ENCODE measurements at places on chromosomes 13 and 19.

DNA sequence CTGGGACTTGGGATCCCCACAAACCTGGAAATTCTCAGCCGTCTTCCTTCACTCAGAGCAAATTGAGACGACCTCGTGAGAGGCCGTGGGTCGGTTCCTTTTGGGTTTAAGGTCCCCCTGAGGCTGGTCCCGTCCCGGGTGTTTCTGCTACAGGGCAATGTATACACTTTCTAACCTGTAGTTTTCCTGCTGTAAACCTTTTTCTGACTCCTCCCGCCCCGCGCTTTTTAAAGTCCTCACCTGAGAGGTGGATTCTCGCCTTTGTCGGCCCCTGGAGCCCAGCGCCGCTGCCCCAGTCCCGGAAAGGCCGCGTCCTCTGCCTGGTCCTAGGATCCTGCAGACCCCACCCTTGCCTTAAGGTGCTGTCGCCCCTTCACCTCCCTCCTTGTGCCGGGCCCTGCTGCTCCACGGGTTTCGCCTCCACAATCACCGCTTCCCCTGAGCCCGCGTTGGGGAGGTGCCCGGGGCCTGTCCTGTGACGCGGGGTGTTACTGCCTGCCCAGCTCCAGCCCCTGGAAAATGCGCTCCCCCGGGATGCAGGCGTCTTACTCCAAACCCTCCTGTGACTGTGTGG, 391 bp downstream of the ZNF761 start:
- DNase-seq = no peak

DNA sequence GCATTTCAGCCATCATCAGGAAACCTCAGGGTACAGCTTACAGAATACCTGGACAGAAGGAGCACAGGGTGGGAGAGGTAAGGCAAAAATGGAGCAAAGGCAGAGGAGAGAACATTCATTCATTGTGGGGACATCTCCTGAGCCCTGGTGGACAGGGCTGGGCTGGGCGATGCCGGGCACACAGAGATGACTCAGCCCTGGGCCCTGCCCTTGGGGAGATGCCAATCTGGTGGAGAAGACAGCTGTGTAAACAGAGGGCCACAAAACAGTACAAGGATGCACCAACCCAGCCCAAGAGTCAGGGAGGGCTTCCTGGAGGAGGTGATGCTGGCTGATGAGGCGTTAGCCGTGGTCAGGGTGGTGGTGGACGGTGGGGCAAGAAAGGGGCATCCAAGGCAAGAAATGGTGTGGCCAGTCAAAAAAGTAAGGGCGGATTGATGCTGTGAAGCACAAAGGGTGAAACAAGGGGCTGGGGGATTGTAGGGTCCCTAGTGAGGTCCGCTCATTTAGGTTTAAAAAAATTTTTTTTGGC, 3.6 kb upstream of the HAS1 start:
- no peak for DNase-seq

- DNase-seq = no peak
These were observed 9.2 kb upstream of the ZNF761 start for GRCh38 chr19:53422551-53422950.

DNA sequence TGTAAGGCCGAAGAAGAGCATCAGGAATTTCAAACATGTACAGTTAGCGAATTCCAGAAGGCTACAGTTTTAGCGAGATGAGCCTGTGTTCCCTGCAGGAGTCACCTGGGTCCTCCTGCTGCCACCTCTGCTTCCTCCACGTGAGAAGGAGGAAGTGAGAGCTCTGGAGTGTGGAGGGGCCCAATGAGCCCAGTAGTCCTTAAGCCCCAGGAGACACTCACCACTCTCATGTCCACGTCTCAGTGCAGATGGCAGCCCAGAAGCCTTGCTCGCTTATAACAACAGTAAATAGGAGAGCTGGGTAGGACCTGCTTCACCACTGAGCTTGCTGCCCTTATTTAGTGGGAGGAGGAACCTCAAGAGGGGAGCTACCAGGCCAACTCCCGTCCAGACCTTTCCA, 44.3 kb downstream of the SERP2 start:
- DNase-seq = no peak

DNA sequence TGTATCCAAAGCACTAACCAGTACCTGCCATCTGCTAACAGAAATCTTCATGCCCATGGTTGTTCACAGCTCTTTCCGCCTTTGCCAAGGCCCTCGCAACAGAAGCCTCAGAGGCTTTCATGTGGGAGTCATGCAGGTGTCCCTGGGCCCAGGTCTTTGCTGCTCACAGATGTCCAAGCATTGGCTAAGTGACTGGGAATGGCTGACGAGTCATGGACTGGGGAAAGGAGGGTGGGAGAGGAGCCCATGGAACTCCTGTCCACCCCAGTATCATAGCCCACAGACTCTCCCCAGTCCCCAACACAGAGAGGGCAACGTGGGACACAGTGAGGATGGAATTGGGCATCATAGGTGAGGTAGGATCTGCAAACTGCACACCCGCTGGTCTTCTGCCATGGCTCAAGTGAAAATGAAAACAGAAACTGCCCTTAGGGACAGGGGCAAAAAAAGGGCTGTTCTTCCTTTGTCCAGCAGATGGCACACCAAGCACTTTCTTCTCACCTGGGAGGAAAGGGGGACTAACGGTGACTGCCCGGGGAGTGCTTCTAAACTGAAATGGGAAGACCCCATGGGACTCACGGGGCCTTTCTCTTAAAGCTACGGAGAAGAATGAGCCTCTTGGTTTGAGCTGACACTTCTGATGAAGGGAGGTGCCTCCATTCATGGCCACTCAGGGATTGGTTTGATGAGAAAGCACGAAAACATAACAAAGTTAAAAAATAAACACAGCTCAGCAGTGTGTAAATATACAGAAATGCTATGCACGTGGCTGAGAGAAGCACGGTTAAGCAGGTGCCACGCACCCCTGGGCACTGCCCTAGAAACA, 11.1 kb upstream of the DHRS12 start:
- no peak for DNase-seq

DNA sequence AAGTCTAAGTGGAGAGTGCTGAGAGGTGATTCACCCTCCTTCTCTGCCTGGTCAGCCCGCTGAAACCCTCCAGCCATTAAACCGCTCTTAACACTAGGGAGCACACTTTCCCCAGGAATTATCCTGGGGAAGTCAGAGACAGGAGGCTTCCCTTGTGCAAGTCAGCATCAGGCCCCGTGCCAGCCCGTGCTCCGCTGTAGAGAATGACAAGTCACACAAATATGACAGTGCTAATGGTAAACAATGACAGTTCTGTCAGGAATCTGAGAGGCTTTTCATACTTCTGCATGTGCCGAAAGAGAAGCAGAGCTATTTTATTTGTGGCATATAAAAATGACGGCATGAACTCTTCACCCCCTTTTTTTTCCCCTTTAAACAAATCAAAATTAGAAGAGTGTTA, 816.9 kb upstream of the SLC10A2 start:
- DNase-seq = peak; percentile 52

- DNase-seq = no peak
These were observed 19.4 kb upstream of the GSX1 start for GRCh38 chr13:27772651-27773425.

DNA sequence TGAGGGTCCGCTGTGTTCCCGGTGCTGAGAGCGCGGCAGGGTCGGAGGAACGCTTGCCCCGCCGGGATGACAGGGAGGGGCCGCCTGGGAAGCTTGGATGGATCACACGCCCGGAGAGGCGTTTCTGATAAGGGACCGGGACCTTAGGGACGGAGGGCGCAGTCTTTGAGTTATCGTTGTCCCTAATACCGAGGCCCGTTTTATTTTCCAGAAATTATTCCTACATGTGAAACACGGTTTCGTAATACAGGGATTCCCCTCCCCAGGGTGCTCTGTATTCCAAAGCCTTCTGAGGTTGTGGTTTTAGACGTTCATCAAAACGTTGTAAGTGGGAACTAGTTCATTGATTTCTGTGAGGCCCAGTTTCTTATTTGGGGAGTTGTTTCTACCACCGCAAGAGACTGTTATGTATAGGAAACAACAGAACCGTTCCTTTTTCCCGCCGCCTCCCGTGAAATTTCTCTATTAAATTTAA, 752 bp downstream of the PDCD5 start:
- DNase-seq = no peak

DNA sequence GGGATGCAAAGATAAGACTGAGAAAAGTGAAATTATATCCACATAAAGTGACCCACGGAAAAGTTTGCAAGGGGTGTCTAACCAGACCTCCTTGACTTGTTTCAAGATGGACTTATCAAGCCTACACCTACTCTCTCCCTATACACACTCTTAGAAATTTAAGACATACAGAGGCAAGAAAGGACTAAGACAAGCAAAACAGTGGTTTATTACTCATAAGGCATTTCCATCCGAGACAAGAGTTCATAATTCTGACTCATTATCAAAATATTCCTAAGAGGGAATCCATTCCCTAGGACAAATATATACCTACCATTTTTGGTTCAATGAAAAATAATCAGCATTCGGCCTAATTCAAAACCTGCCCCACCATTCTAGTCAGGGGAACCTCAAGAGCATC, 232.6 kb upstream of the GPC6 start:
- DNase-seq = no peak

- DNase-seq = no peak
These were observed 32.9 kb downstream of the CCDC122 start for GRCh38 chr13:43846496-43847158.

DNA sequence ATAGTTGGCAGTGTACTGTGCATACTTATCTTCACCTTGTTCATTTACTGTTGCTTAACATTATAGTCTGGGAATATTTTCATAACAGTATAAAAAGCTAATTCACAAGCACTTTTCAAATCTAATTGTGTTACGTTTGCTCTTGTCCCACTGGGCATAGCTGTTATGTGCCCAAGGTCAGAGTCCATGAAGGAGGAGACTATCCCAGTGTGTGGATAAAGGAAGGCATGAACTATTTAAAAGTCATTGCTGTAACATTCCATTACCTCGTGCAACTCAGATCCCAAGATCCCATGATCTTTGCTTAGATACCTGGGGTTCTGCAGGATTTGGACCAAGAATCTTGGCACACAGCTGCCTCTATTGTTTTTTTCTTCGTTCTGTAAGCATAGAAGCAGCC, 35.1 kb upstream of the RFXAP start:
- no peak for DNase-seq

- DNase-seq = no peak
These were observed 431.2 kb downstream of the IRS2 start for GRCh38 chr13:109355166-109355565.

DNA sequence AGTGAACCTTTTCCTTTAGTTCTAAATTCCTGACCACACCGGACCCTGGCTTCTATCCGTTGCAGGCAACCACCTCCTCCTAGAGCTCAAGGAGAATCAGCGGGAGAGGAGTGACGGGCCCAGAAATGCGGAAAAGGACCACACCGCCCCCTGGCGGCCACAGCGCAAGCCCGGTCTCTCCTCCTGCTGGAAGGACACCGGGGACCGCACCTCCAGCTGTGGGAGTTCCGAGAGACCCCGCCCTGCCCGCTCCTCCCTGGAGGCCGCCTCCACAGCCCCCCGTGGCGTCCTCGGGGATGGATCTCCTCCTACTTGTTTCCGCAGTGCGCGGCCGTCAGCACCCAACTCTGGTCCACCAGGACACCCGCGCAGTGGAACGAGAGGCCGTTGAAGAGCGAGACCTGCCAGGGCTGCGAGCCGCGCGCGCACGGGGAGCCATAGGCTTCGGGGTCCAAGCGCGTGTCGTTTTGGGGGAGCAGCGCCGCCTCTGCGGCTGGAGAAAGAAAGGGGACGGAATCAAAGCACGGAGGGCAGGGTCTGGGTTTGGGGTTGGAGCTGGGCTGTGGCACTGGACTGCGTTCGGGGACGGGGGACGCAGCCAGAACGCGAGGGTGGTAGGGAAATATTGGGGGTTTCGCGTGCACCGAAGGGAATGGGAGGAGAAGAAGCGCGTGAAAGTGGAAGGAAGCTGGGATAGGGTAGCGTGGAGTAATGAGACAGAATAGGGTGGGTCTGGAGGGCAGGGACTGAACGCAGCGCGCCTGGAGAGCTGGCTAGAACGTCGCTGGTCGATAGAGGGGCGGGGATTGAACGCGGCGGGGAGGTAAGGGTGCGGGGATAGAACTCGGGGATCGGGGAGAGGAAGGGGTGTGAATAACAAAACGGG, 2.5 kb downstream of the KLK10 start:
- DNase-seq = peak; percentile 87

- no peak for DNase-seq
These were observed 123.2 kb upstream of the SLC7A1 start for GRCh38 chr13:29718694-29719093.

- no peak for DNase-seq
These were observed 13.2 kb downstream of the SPACA6 start for GRCh38 chr19:51706296-51706695.

DNA sequence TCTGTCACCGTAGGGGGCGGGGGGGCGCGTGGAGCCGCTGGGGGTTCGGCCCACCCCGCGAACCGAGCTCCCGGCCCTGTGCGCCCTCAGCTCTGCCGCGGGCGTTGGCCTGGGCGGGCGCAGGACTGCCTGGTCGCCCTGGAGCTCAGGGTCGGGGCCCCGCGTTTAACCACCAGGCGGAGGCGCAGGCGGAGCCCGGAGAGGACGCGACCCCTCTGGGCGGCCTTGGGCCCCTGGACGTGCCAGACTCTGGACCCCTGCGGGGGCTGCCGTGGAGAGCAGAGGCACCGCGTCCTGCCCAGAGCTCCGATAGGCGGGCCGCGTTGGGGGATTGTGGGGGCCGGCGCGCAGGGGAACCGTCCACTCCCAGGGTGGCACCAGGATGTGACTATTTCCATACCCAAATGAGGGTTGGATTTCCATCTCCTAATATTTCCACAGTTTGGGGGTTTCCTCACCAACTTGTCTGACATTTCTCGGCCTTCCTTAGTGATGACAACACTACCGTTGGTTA, 13.0 kb upstream of the USP29 start:
- DNase-seq = no peak

GRCh38 chr19:39670998-39671397, 15.3 kb downstream of the LGALS16 start:
- peak; percentile 20 for DNase-seq

DNA sequence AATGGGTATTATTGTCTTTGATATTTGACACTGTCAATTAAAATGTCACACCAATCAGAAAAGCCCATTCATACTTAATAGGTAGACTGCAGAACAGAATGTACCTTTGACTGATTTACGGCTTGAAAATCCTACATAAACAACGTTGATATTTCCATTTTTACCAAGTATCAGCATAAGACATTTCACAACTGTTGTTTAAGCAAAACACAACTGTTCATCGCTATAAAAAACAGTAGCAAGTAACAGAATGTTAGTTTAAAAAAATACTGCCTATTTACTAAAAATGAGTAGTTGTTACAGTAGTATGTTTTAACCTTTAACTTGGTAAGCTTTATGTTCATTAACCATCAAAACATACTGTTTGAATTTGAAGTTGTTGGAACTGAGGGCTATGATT, 1096.6 kb downstream of the PCDH17 start:
- DNase-seq = no peak

DNA sequence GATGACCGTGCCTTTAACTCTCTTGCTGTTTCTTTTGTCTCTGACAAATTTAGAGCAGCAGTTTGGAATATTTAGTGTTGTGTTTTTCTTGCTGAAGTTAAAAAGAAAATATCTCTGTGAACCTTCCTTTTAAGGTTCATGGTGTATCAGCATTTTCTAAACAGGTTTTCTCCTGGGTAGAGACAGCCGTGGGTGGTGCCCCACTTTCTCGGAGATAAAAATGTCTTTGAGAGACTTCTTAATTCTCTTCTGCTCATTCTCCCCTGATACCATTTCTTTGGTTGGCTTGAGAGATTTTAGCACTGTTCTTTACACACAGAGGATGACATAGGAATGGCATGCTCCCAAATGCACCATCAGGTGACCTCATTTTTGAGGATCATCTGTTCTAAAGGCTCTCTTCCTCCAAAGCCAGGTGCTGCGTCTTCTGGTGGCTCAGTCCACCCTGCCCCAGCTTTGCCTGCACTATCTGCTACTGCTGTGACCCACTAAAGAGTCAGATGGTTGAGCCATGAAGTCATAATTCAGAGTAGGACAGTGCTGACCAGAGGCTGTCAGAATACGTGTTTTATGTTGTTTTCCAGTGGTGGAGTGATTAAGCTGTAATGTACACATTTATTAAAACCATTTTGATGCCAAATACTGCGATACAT, 90.3 kb upstream of the SLC10A2 start:
- no peak for DNase-seq

All from iPS DF 6.9 (cell line).